ENCODE measurements at places on chromosomes 1 and 21.

GRCh38 chr1:106366627-106367319 lies 689.7 kb upstream of the PRMT6 start:
- no peak for DNase-seq

- no peak for DNase-seq
Measured at GRCh38 chr1:244150071-244150470, 99.0 kb downstream of the ZBTB18 start.

DNA sequence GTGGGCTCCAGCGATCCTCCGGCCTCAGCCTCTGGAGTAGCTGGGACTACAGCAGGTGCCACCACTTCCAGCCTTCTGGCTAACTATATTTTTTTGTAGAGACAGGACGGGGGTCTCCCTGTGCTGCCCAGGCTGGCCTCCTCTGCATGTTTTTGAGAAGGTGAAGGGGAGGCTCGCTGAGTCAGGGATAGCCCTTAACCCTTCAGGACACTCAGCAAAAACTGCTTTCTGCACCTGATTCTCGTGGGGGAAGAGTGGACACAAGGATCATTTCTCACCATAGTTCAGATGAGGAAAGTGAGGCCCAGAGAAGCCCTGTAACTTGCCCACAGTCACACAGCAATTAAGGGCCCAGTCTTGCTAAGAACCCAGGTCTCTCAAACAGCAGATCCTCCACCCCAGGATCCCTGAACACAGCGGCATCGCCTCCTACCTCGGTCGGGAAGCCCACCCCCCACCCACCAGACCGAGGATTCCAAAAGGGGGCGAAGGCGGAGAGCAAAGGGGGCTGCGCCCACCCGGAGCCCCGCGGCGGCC lies 1.3 kb downstream of the FGR start:
- no peak for DNase-seq

- DNase-seq = no peak
Measured at GRCh38 chr1:26099780-26100179, 11.8 kb upstream of the PDIK1L start.

DNA sequence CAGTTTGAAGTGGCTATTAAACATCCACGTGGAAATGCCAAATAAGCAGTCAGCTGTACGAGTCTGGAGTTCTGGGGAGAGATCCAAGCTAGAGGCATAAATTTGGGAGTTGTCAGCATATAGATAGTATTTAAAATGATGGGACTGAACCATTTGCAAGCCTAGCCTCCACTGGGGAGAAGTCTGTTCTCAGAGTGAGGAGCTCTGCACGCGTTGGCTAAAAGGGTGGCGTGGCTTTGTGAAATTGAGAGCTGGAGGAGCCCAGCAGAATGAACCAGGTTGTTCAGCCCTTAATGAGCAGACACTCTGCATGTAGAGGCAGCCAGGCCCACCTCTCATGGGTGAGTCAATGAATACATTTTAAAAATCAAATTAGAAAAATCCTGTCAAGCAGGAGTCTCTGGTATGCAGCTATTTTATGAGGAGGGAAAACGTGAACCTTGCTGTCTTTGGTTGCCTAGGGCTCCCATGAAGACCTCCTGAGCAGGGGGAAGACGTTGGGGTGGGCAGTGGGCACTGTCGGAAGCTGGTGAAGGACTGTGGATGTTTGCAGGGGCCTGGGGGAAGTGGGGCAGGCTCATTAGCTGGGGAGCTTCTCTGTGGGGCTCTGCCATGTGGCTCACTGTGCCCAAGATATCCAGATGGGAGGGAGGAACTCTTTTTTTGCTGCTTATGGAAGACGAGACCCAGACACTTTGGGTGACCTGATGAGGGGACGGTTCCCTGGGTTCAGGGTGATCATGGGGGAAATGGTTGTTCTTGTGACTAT lies 18.8 kb downstream of the TMCC2 start:
- DNase-seq = no peak

GRCh38 chr1:202241376-202242079 lies 47.9 kb downstream of the LGR6 start:
- no peak for DNase-seq

DNA sequence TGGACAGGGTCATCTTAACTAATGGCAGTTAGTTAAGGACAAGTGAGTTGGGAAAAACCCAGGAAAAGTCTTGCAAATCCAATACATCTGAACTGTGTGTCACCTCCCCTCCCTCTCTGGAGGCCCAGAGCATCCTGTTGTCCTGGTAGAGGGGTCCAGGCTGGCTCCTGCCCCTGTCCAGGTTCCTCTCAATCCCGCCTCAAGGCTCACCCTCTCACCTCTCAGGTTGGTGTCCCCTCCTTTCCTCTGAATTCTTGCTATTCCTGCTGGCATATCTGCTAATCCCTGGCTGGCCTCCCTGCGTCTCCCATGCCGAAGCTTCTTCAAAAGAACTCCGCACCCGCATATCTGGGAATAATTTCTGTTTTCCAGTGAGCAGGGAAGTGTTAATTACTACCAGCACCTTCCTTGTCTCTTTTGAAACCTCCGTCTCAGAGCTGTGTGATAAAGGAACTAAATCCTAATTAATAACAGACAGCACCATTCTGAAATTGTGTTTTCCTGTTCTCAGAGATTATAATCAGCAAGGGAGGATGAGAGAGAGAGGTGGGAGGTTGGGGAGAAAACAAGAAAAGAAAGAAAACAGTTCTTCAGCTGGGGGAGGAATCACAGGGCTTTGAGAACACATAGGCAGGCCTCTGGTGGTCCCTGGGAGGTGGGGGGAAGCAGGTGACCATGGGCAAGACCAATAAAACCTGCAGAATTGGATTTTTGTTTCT lies 568.0 kb downstream of the PTPRU start:
- DNase-seq = no peak

GRCh38 chr1:62110198-62110817 lies 84.3 kb upstream of the L1TD1 start:
- DNase-seq = no peak

- no peak for DNase-seq
Measured at GRCh38 chr1:87560137-87560536, 231.5 kb downstream of the LMO4 start.

- no peak for DNase-seq
Measured at GRCh38 chr1:216902669-216903381, 179.6 kb upstream of the ESRRG start.

GRCh38 chr21:34203851-34204420 lies 130.6 kb downstream of the MRPS6 start:
- DNase-seq = no peak

DNA sequence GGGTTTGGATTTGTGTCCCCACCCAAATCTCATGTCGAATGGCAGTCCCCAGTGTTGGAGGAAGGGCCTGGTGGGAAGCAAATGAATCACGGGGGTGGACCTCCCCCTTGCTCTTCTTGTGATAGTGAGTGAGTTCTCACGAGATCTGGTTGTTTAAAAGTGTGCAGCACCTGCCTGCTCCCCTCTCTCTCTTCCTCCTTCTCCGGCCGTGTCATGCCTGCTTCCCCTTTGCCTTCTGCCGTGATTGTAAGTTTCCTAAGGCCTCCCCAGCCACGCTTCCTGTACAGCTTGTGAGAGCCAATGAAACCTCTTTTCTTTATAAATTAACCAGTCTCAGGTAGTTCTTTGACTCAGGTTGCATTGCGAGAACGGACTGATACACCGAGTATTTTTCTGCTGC lies 15.9 kb downstream of the CLDN14 start:
- no peak for DNase-seq

DNA sequence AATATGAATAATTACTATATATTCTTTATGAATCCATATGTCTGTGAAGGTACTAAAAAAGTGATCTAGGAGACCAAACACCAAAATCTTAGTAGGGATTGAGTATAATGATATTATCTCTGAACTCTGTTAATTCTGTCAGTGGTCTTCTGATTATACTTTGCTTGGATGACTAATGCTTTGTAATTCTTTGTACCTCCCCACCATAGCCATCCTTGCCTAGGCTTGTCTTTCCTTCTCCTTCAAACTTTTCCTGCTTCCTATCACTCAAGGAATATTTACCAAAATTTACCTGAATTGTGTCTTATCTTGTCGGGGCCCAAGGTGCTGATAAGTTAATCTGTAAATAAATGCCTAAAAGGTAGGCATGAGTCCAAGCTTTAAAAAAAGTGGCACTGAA lies 845 bp upstream of the RGS5 start:
- no peak for DNase-seq

- no peak for DNase-seq
Measured at GRCh38 chr1:10480614-10481013, 5.9 kb downstream of the PEX14 start.

DNA sequence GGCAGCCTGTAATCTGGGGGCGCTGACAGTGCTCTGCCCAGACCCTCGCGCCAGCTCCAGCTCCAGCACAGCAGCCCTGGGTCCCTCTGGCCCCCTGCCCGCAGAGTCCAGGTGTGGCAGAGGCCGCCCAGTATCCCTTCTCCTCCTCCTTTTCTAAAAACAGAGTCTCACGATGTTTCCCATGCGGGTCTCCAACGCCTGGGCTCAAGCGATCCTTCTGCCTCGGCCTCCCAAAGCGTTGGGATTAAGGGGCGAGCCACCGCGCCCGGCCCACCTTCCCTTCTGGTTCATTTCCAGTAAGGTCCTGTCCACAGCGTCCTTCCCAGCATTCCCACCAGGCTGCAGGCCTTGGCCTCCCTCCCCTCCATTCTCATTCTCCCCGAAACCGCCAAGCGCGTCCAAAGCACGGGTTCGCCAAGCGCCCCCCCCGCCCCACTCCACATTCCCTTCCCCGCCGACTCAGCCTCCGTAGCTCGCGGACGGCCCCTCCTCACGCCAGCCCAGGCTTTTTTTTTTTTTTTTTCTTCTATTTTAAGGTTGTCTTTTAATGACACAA lies 2.0 kb upstream of the PCBP3 start:
- no peak for DNase-seq

- no peak for DNase-seq
Measured at GRCh38 chr21:19510057-19510456, 1106.5 kb upstream of the TMPRSS15 start.

DNA sequence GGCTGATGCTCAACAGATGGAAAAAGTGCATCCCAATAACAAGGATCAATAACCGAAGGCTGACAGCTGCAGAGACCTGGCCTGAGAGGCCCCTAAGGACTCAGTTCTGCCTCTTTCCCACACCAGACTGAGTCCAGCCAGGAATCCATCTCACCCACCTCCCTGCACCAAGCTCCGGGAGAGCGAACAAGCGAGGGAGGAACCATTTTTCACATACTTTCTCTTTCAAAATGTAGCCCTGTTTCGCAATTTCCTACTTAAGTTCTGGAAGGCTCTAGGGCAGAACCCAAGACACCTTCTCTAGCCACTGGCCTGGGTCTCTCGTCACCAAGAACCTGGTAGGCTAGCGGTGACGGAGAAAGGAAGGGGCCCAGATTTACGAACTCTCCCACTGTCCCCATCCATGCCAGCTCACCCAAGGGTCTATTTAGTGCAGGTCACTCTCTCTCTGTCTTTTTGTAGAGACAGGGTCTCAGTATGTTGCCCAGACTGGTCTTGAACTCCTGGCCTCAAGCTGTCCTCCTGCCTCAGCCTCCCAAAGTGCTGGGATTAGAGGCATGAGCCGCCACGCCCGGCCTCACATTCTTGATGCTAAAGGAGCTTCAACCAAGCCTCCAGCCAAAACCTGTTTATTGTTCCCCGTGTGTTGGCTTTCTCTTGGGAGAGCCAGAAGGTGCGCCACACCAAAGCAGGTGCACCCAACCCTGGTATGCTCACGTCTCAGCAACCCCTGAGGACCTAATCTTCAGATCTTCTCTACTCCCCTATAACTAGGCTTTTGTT lies 10.9 kb upstream of the GNL2 start:
- peak; percentile 75 for DNase-seq

GRCh38 chr1:54356680-54357147 lies 49.5 kb downstream of the SSBP3 start:
- DNase-seq = no peak

- no peak for DNase-seq
Measured at GRCh38 chr1:183473217-183473536, 878 bp downstream of the SMG7 start.

DNA sequence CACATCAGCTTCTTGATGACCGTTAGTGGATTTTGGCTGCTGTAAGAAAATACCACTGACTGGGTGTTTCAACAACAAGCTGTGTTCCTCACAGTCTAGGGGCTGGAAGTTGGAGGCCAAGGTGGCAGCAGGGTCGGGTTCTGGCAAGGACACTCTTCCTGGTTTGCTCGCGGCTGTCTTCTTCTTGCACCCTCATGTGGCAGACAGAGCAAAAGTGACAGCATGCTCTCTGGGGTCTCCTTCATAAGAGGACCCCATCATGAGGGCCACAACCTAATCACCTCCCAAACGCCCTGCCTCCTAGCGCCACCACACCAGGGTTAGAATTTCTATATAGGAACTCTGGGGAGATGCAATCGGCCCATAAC lies 18.6 kb upstream of the TSPEAR start:
- no peak for DNase-seq

GRCh38 chr1:113657126-113657525 lies 102.2 kb downstream of the PHTF1 start:
- no peak for DNase-seq

- DNase-seq = no peak
Measured at GRCh38 chr1:21837476-21837875, 25.4 kb downstream of the LDLRAD2 start.

DNA sequence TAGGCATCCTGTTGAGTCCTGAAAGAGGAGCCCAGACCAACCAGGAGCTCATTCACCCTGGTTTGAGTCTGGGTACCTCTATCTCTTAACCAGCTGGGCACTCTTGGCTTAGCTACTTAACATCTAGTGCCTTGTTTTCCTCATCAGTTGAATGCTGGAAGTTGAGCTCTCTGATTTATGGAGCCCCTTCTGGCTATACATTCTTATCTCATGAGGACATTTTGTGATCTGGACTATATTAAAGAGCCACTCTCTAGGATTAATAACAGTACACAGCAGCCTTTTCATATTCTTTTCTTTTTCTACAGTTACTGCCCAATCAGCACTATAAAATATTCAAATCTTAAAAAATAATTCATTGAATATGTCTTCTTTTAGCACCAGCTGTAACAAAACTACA lies 296.9 kb upstream of the RUNX1 start:
- no peak for DNase-seq

GRCh38 chr1:148293651-148294050 lies 141.6 kb upstream of the NBPF11 start:
- DNase-seq = no peak

DNA sequence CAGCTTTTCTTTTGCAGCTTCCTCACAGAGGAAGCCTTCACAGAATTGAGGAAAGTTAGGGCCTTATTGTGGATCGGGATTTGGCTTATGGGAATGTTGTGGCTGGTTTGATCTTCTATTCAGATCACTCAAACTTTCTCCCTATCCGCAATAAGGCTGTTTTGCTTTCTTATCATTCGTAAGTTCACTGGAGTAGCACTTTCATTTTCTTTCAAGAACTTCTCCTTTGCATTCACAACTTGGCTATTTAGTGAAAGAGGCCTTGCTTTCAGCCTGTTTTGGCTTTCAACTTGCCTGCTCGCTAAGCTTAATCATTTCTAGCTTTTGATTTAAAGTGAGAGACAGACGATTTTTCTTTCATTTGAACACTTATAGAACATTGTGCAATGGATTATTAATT lies 181.9 kb upstream of the B3GALT2 start:
- DNase-seq = no peak

DNA sequence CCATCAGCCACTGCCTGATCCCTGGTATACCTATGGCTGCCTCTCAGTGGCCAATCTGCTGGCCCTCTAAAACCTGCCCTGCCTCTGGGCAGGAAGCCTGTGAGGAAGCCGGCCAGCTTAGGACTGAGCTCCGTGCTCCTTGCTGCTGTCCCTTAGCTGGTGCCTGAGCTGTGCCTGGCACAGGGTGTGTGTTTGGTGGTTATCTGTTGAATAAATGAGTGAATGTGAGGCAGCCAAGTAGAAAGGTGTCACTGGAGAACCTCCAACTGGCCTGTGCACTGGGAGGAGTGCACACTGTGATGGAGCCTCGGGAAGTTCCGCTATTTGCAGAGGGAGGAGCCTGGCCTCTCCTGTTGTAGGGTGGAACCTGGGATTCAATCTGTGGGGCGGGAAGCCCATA lies 63.4 kb upstream of the STUM start:
- no peak for DNase-seq

- no peak for DNase-seq
Measured at GRCh38 chr1:8350914-8351684, 33.2 kb downstream of the SLC45A1 start.
